EL (cell line): ENCODE measurements at places on chromosomes 2 and 18.

GRCh38 chr2:157261199-157261782, 3.8 kb downstream of the GALNT5 start:
- DNase-seq: peak; percentile 61

GRCh38 chr2:174322149-174322548, 12.6 kb upstream of the SP9 start:
- DNase-seq: no peak

DNA sequence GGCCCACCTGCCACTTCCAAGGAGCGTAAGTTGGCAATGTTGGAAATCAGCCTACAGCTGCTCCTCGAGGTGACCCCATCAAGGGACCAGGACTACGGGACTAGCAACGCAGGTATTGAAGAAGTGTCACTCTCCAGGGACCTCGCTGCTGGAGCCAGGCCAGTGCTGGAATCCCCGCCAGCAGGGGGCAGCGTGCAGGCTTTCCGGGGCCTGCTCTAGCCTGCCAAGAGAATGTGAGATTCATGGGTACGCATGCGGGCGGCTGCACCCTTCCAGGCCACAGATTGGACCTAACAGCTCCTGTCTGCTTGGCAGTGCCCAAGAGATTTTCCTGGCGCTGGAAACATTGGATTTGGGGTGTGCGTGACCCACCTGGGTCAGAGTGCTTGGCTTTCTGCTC, 182.8 kb upstream of the RAB12 start:
- no peak for DNase-seq

DNA sequence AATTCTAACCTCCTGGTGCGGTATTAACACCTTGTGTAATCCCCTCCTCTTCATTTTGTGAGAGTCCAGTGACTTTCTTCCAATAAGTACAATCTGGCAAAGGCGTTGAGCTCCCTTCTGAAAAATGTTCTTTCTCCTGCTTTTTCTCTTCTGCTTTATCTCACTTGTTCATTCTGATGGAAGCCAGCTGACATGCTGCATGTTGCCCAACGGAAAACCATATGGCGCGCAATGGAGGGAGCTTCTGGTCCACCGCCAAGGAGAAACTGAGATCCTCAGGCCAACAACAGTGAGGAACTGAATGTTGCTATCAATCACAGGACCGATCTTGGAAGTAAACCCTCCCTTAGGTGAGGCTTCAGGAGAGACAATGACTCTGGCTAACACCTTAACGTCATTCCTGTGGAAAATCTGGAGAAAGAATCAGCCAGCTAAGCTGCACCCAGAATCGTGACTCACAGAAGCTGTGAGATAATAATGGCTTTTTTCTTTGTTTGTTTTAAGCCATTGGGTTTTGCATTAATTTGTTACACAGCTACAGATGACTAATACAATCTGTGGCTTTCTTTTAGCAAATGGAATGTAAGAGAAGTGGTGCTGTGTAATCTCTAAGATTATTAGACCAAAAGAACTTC, 1323.9 kb upstream of the DDX18 start:
- DNase-seq: no peak

DNA sequence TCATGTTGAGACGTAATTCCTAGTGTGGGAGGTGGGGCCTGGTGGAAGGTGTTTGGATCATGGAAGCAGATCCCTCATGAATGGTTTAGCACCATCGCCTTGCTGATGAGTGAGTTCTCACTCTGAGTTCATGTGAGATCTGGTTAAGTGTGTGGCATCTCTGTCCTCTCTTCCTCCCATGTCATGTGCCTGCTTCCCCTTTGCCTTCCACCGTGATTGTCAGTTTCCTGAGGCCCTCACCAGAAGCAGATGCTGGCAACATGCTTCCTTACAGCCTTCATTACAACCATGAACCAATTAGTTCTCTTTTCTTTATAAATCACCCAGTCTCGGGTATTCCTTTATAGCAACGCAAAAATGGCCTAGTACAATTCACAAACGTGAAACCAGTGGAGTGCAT, 14.6 kb upstream of the MCM6 start:
- no peak for DNase-seq

- DNase-seq: no peak
Measured at GRCh38 chr2:8989536-8990079, 13.9 kb downstream of the MBOAT2 start.

DNA sequence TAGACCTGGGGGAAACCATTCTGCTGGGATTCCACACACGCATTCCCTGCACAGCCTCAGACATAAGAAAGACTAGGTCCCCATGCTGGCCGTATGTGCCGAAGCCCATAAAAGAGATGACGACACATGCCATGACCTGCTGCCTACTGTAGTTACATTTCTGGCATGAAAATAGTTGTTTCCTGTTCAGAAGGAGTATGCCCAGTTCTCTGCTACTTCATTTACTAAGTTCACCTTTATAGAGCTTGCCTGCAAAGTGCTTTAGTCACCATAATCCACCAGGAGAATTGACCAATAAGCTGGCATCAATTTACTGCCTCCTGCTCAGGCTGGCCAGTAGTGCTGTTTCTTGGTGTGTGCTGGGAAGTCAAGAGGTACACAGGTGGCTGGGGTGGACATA, 150.2 kb upstream of the ALPP start:
- no peak for DNase-seq

DNA sequence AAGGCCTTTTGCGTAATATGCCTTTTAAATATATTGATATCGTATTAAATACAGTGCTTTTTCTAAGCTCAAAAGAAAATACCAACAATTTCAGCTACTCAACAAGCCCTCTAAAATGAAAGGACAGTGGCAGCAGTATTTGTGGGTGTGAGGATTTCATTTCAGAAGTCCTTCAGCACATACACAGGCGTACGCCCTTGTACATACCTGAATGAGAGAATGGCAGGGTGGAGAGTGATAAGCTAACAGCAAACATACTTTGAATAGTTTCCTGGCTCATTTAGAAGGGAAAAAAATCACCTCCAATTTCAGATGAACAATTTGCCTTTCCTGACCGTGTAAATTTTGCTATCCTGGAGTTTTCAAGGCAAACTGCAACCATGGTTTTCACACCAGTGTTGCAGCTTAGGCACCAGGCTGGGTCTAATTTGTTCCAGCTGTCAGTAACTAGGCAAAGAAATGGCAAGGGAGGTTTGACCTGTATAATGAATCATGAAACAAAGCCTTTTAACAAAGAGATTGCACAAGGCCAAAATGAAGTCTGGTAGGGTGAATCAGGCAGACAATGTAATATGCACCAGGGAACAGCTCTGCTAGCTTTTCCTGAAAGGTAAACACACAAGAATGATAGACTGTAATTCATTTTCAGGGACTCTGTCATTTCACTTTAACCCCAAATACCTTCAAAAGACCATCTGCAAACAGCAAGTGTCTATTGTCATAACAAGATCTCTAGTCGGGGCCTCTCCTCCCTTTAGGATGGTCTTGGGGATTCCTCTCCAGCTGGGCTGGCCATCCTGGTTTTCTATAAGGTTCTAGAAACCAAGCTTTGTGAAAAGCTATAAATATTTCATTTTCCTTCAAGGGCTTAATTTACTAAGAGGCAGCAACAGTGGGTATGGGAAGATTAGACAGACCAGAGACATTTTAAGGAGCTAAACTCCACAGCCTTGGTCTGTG, 11.5 kb downstream of the ANKRD29 start:
- peak; percentile 80 for DNase-seq

- peak; percentile 42 for DNase-seq
Measured at GRCh38 chr2:23293063-23293462, 91.9 kb upstream of the KLHL29 start.
